ENCODE measurements at places on chromosomes 3 and 15.

GRCh38 chr3:14201940-14202684, 23.5 kb downstream of the LSM3 start:
- no peak for DNase-seq

- DNase-seq: no peak
Measured at GRCh38 chr3:93989241-93989640, 9.3 kb downstream of the ARL13B start.

DNA sequence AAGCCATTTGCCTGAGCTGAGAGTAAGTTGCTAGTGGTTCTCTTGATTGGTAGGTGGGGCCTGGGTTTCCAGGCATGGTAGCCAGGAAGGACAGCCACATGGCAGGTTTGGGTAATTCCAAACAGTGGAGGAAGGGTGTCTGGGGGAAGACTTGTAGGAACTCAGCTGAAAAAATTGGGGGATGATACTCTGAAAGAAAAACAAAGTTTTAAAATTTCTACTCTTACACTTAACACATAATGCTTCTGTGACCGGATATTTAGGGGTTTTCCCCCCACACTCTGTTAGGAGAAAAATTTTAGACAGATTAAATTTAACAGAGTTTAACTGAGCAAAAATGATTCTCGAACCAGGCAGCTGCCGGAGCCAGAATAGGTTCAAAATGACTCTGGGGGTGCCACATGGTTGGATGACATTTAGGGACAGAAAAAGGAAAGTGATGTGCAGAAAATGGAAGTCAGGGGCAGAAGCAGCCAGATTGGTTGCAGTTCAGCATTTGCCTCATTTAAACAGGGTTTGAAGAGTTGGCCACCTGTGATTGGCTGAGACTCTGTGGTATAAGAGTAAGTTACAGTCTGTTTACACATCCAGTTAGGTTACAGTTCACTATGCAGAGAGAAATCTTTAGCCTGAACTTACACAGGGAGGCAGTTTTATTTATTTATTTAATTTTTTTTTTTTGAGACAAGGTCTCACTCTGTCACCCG, 8.1 kb downstream of the B2M start:
- DNase-seq: no peak

DNA sequence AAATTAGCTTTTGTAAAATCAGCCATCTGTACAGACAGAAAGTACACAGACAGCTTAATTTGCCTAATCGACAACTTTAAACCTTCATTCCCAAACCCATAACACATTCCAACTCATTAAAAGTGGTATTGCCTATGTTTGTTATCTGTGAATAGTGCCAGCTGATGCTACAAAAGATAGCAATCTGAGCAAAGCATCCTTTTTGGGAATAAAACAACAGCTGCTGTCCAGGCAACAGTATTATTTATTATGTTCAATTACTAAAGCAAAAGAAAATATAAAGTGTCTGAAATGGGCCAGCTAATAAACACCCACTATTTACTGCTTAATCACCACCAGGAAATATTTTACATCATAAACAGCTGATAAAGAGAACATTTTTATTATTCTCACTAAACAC, 134.8 kb upstream of the ABI3BP start:
- DNase-seq: no peak

- DNase-seq: peak; percentile 87
Measured at GRCh38 chr3:172648747-172649146, 62.1 kb downstream of the NCEH1 start.

GRCh38 chr3:52248165-52248541, 2.6 kb downstream of the PPM1M start:
- DNase-seq: no peak

DNA sequence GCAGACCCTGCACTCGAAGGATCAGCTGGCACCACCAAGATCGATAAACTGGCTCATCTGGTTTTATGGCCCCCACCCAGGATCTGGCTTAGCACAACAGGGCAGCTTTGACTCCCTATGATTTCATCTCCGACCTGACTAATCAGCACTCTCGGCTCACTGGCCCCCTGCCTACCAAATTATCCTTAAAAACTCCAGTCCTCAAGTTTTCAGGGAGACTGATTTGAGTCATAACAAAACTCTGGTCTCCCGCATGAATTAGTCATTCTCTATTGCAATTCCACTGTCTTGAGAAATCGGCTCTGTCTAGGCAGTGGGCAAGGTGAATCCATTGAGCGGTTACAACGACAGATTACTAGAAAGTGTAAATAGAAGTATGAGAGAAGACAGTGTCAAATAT, 521.9 kb upstream of the RGMA start:
- DNase-seq: no peak

- peak; percentile 77 for DNase-seq
Measured at GRCh38 chr15:84980196-84981053, 1.2 kb upstream of the PDE8A start.

DNA sequence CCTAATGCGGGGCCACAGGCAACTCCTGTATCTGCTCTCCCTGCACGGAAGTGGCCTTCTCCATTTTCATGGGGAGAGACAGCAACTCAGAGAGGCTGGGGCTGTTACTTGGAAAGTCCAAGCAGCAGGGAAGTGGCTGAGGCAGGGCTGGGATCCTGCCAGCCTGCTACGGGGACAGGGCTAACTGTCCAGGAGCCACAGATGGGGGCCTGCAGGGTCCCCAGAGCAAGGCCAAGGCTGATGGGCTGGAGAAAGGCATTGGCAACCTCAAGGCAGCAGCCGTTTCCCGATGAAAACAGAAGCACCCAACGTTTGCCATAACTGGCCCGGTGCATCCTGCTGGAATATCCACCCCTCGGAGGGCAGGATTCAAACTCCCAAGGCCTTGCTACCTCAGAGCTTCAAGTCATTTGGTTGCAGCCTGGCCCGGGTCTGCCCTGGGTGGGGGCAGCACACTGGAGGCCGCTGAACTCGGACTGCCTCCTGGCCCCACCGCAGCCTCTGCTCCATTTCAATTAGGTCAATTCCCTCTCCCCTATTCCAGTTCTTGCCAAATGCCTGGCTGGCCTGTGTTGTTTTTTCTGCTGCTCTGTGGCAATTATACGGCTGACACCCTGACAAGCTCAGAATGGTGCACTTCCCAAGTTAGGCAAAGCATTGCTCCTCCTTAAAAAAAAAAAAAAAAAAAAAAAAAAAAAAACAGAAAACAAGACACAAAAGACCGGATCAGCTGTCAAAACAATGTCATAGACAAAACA, 143.5 kb downstream of the NUP210 start:
- DNase-seq: no peak

DNA sequence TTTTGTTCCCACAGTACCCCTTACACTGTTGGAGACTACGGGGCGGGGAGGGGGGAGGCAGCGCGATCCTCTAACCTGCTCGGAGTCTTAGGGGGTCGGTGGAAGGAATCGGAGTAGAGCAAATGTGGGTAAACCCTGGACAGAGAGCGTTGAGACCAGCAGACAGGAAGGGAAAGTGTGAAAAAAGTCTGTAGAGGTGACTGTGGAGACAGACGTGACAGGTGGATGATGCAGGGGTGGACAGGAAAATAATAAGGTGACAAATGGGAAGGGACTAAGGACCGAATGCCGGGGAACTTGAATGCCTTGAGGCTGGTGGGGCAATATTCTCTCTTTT, 424 bp downstream of the EAF2 start:
- peak; percentile 10 for DNase-seq

GRCh38 chr3:40615918-40616819, 91.4 kb downstream of the ZNF621 start:
- no peak for DNase-seq

- DNase-seq: no peak
Measured at GRCh38 chr3:175648899-175649298, 789.8 kb downstream of the NAALADL2 start.

GRCh38 chr3:183515968-183516851, 39.3 kb downstream of the KLHL6 start:
- DNase-seq: no peak

DNA sequence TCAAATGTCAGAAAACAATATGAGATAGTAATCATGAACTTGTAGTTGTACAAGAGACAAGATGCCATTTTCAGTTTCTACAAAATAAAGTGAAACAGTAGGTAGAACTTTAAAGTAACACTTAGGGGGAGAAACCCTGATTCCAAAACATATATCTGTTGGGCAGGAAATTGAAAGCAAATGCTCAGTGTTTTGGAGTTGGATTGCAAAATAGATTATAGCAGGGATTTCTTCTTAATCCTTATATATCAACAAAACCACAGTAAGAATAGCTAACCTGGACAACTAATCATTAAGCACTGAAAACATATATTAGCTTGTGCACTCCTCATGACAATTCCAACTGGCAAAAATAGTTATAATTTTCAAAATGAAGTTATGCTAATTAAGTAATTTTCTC, 46.9 kb downstream of the COMMD2 start:
- DNase-seq: peak; percentile 33

DNA sequence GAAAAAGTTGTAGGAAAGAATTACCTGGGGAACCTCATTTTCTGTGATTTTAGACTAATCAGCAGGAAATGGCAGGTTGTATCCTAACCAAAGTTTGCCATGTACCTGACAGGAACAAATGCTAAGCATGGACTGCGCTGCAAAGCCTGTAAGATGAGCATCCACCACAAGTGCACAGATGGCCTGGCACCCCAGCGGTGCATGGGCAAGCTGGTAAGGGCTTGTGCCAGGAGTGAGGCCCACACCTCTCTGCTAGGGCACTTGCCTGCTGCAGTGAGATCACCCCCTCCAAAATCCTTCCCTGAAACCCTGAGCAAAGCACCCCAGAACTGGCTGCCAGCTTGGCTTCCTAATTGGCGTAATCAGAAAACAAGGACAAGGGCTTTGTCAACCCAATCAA, 102.6 kb downstream of the STAC start:
- DNase-seq: no peak

- DNase-seq: peak; percentile 20
Measured at GRCh38 chr3:58009026-58009748, 965 bp downstream of the FLNB start.

- no peak for DNase-seq
Measured at GRCh38 chr3:3739330-3740060, 59.7 kb upstream of the LRRN1 start.

GRCh38 chr3:56870436-56870835, 68.7 kb upstream of the ARHGEF3 start:
- peak; percentile 44 for DNase-seq

DNA sequence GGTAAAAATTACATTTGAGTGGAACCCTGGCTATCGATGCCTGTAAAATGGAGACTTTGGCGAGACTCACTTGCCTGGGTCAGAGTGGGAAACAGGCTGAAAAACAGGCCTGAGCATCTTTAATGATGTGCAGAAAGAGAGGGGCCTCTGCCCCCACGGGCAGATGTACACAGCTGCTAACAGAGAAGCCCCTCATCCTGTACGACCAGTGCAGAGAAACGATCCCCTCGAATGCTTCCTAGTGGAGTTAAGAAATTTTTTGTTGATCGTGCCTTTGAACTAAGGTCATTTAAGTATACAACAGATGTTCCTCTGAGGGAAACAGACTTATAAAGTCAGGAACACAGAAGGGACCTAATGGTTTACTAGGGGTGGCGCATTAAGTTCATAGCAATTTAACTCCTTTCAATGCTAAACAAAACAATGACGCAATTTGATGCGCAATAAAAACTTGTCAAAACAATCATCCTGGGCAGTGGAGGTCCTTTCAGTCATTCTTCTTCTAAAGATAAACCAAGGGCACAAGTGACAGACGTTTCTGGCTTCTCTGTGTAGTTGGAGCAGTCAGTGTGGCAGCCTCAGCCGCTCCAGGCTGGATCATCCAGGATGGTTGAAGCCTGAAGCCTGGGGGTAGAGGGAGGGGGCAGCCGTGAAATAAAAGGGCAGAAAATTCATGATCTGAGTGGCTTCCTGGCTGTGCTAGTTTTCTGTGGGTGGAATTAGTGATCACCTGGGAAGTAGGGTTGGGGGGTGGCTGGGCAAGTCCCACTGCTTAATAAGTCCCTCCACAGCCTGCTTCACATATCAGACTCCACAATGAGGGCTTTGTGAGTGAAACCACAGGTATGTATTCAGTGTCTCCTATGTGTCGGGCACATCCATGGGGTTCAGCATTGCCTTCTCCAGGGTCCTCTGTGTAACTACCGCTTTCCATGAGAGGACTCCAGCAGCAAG, 50.8 kb upstream of the MRPS22 start:
- peak; percentile 56 for DNase-seq

GRCh38 chr3:50687127-50687751, 12.5 kb downstream of the DOCK3 start:
- DNase-seq: no peak

DNA sequence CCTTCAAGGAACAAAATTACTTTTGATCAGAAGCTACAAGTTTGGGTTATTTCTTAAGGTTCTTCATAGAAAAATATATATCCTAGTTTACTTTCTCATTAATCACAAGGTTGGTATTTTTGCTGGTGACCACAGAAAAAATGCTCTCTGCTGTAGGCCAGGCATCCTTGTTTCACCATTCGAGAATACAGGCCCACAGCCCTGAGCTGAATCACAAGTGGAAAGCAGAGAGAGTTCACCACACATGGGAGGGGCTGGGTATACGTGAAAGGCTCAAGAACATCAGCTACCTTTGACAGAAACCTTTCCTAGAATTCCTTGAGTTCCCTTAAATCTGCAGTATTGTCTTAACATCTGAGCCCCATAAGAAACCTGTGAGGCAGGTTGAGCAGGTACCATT, 23.2 kb downstream of the CPEB1 start:
- no peak for DNase-seq

Measured in HCEC 1CT (cell line).